ENCODE measurements at places on chromosomes 16 and 17.

GRCh38 chr17:44906010-44906646 lies 6.9 kb upstream of the EFTUD2 start:
- DNase-seq = no peak

DNA sequence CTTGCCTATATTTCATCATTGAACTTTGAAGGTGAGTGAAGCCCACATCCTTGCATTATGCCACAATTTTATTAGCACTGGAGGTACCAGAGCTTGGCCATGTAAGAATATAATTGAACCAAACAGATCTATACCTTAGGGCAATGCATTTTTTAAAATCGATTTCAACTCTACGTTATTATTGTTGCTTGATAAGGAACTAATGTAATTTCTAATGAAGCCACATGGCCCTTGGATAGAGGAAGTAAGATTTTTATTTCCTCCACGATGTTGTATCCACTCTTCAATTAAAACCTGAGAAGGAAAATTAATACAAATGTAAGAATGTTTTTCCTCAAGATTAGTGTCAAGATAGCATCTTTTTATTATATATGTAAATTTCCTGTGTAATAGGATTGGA lies 370.0 kb upstream of the EEF2KMT start:
- no peak for DNase-seq

- no peak for DNase-seq
These were observed 28.7 kb downstream of the ACSF3 start for GRCh38 chr16:89122322-89122851.

GRCh38 chr17:32699247-32699646 lies 177.7 kb downstream of the MYO1D start:
- DNase-seq = no peak

GRCh38 chr17:66577041-66577440 lies 257.9 kb upstream of the CACNG5 start:
- no peak for DNase-seq

- DNase-seq = no peak
These were observed 918.8 kb upstream of the CDH8 start for GRCh38 chr16:62955033-62955349.

DNA sequence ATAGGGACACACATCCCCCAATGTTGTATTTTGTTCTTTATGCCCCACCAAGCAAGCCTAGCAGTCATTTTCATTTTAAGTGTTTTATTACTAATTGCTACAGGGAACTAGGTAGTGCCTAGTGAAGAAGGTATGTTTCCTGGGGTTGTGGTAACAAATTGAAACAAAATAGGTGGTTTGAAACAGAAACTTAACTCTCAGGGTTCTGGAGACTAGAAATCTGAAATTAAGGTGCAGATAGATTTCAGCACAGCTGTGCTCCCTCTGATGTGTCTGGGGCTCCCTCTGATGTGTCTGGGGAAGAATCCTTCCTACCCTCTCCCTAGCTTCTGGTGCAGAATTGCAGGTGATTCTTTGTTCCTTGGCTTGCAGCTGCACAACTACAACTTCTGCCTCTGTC lies 390.1 kb downstream of the ZFHX3 start:
- no peak for DNase-seq

DNA sequence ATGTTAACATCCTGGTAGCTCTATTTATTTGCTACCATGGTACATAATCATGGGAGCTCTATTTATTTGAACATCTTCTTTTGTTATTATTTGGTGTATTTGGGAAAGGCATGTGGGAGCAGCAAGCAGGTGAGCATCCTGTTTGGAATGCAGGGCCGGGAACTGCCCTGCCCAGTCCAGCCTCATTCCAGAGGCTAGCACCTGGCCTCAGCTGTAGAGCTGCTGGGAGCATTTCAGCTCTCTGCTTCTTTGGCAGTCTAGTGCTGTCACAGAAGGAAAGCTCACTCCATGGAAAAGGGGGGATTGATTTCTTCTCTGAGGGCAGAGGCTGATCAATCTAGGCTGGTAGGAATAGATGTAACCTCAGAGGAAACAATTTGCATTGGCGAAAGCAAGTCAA lies 112.5 kb downstream of the WWOX start:
- no peak for DNase-seq

DNA sequence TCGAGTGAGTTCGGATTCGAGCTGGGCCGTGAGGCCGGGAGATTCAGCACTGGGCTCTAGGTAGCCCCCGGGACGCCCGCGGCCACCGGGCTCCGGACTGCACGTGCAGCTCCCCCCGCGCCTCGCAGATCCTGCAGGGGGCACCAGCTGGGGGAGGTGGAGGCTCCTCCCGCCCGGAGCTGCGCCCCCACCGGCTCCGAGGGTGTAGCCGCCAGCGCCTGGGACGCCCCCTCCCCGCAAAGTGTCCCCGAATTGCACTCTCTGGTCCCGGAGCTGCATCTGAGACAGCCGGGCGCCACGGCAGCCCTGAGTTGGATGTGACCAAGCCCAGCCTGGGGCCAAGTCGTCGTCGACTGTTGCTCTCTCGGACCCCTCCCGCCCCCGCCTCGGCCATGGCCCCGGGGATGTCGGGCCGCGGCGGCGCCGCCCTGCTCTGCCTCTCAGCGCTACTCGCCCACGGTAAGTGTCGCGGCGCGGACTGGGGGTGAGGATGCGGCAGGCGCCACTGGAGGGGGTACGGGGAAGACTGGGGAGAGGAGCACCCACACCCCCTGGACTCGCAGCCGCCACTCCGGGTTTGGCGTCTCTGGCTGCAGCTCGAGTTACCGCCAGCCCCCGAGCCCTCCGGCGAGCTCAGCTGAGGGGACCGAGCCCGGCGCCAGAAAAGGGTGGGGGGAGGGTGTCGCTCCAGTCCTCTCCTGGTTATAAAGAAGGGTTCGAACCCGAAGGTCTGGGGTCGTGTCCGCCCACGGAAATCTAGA lies 1.5 kb downstream of the TMEM132E start:
- no peak for DNase-seq

DNA sequence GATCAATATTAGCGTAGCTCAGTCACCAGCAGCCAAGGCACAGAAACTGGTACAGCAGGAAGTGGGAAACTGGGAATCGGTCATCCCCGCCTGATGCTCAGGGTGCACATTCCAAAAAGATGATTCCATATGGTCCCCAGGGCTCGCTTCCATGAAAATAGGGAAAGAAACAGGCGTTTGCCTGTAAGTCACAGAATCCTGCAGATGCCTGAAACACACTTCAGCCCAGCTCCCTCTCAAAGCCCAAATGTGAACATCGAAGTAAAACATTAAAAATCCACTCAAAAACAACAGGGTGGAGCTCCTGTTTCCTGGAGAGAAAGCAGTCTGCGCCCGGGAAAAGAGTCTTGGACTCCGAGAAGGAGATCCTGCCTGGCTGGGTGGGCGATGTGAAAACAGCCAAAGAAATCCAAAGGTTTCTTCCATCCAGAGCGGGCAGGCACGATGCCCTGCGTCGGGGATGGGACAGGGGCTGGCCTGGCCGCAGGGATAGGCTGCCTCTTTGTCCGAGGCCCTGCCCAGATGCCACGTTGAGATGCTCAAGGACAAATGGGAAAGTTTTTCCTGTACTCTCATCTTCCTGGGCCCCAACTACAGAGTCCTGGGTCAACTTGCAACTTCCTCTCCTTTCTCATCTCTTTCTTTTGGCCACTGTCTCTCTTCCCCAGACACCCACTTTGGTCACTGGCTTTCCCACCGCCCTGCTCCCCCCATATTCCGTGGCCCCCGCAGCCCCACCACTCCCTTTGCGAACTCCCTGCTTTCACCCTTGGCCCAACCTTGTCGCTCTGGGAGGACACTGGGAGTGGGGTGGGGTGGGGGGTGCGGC lies 743 bp downstream of the WIPI1 start:
- DNase-seq = no peak

DNA sequence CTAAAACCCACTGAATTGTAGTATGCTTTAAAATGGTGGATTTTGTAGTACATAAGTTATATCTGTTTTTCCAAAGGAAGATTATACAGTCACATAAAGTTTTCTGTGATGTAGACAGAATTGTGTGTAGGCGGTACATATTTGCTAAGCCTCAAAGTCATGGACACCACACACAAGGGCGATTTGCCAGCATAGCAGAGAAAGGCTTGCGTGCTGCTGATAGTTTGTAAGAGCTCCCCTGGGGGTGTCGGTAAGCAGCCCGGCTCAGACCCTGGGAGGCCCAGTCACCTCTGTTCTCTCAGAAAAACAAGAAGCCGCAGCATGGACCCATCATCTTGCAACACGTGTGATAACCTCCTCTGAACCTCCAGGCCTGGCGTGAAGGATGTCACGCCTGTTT lies 38.3 kb upstream of the AKTIP start:
- no peak for DNase-seq

- no peak for DNase-seq
These were observed 31.6 kb downstream of the NTN1 start for GRCh38 chr17:9052921-9053320.

DNA sequence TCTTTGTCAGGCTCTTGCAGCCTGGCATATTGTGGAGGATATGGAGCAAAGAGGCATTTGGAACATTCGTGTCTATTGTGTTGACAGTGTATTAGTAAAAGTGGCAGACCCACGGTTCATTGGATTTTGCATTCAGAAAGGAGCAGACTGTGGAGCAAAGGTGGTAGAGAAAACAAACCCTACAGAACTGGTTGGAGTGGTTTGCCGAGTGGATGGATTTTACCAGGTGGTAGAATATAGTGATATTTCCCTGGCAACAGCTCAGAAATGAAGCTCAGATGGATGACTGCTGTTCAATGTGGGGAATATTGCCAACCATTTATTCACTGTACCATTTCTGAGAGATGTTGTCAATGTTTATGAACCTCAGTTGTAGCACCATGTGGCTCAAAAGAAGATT lies 44.5 kb downstream of the EFCAB13 start:
- DNase-seq = no peak

DNA sequence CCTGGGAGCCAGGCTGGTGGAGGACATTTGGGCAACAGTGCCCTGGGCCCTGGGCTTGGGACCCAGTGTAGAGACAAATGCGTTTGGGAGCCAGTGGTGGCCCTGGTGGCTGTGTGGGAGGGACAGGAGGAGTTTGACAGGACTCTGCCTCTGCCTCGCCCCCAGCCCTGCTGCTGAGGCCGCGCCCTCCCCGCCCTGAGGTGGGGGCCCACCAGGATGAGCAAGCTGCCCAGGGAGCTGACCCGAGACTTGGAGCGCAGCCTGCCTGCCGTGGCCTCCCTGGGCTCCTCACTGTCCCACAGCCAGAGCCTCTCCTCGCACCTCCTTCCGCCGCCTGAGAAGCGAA lies 11.9 kb upstream of the TCAP start:
- no peak for DNase-seq

All from stimulated activated CD4-positive, alpha-beta T cell treated with anti-CD3 and anti-CD28 coated beads, Interleukin-12 subunit alpha, Interleukin-12 subunit beta, amount 100 ng/mL, for 48 hours (primary cell).